ENCODE measurements at places on chromosomes 5 and 9. TPM values are rescaled to one million over a fixed set of nuclear protein-coding genes. Genes with fewer than 3 reads are reported as not detected.
A peak's percentile ranks its signal among the peaks of the same experiment; 100 is the strongest.

GALNT12 gene
- 2.7 TPM for total RNA-seq

DNA sequence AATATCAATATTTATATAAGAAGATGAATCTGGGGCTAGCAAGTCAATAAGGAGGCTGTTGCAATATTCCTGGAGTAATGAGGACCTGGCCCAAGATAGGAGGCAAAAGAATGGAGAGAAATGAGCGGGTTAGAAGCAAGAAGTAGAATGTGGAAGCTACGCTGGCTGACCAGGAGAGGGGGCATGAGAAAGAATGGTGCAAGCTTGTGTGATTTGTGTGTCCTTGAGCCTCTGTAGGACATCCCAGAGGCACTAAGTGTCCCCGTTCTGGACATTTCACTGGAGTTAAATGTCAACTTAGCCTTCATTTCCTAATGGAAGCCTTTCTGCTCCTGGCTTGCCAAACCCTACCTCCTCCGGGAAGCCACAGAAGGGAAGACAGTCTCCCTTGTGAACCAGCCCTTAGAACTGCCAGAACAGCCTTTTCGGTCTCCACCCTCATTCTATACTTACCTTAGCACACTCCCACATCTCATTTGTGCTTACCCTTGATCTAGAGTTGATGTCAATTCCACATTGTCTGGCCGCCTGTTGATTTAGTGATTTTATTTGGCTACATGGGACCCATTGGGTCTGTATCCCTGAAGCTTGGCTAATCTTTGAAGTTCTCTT is 6.7 kb upstream of the PDE6A start:
- no peak for DNase-seq

DNA sequence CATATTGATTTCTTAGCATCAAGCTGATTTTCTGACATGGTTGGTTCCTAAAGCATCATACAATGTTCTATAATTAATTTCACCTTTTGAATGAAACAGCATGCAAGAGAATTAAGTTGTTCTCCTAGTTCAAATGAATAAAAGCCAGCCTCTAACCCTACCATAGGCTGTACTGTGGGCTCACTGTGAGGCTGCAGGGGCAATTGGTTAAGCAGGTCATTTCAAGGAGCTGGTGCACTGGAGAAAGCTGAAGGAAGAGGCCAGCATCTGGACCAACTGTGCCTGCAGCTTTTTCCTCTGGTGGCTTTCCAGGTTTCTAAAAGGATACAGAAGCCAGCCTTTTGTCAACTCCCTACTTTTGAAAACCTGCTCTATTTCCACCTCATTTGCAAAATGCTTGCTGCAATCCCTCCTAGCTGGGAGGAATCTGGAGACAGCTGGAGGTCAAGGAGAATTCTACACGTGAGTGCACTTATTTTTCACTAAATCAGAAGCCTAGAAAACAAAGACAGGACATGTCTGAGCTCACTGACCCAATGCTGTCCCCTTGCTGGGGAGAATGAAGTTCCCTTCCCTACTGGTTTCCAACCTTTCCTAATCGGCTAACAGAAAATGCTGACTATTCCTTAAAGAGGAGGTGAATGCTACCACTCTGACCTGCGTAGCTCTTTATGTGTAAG is 158.9 kb downstream of the APBA1 start:
- no peak for DNase-seq

DNA sequence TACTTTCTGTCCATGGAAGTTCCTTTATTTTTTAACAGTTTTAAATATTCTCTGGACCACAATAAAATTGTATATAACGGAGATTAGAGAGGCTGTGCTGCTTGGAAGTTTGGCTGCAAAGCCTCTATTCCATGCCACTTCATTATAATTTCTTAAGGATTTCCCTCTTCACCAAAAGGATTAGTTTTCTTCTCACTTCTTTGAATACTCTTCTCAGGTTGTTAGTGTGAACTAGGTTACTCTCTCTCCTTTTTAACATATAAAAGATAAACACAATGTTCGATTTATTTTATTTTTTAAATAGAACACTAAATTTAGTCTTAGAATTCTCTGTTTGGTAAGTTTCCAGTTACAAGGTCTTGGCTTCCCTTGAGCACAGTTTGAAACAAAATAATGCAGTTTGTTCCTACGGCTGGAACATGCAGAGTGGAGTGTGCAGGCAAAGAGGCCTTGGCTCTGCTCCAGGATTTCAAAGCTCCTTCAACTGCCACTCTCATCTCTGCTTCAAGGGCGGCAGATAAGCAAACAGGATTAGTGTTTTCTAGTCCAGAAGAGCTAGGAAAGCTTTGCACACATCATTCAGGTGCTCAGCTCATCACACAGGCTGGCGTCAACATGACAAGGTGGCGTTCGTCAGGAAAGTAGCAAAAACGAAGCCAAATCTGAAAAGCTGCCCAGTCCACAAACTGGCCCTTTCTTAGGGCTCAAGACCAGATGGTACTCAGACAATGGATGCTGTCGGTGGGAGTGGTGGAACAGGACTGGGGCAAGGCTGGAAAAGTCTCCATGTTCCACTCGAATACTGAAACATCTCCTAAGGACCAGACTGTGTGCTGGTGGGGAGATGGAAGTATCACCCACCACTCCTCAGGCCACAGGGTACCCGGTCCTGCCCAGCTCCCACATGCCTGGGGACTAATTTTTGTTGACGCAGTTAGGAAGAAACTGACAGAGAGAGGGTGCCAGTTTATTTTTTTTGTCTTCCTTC is 286.6 kb downstream of the CRB2 start:
- peak; percentile 73 for DNase-seq

GRCh38 chr5:74281166-74281565 is 359.4 kb downstream of the ENC1 start:
- DNase-seq = no peak

- peak; percentile 48 for DNase-seq
These were observed 33.7 kb downstream of the LHX2 start for GRCh38 chr9:124045076-124045829.

DNA sequence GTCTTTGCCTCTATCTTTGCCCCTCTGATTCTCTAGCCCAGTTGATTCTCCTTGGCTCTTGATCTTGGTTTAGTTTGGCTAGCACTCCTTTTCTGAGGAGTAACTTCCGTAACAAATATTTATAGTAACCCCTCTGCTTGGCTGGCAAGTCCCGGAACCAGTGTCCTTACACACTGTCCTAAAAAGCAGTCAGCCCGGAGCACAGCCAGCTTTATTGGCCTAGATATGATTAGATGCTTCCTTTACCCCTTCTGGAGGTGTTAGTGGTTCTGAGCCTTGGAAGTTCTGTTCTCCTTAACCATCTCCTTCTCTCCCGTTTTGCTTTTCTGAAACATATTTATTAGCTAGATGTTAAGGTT is 17.0 kb upstream of the MSMP start:
- no peak for DNase-seq

- no peak for DNase-seq
These were observed 211.4 kb downstream of the CHSY3 start for GRCh38 chr5:130115686-130116085.

DNA sequence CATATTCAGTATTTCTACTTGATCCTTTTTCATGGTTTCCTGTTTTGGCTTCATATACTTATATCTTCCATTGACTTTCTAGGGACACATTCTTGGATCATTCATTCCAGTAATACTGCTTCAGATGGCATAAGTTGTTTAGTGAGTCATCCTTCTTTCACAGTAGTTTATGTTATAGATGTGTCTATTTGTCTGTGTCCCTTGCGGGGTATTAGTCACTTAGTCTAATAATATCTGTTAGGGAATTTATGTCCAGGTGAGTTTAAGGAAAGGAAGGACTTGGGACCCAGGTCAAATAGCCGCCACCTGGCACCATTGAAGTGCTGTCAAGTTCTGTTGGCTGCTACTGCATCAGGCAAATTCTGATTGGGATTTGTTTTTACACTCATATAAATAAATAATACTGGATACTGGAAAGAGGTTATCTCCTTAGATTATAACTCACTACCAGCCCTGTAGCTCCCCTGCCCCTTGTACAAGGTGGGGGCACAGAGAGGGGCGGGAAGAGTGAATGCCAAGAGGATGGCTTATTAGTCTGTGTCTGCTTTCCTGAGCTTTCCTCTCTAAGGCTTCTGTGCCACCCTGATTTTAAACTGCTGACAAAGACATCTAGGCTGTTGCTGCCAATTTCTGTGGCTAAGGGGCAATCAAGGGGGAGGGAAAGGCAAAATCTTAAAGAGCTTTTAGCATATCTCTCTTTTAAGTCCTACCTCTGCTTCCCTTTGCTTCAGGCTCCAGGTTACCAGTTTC is 64.9 kb downstream of the CDC42SE2 start:
- no peak for DNase-seq

DNA sequence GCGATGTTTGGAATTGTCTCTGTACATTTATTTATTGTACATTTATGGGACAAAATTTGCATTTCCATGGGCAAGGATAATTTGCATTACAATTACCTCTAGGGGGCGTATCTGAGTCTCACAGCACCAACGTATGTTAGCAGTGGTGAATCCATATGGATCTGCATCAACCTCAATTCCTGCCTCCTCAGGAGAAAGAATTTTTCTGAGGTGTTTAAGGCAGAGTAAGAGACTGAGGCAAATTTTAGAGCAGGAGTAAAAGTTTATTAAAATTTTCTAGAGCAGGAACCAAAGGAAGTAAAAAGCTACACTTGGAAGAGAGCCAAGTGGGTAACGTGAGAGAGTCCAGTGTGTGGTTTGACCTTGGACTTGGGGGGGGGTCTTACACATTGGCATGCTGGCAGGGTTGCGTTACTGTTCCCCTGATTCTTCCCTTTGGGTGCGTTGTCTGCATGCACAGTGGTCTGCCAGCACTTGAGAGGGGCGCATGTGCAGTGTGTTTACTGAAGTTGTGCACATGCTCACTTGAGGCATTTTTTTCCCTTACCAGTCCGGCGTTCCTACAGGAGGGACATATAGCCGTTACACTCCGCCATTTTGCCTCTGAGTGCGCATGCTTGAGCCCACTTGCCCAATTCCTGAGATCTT is 21.0 kb upstream of the RAB14 start:
- DNase-seq = peak; percentile 41

DNA sequence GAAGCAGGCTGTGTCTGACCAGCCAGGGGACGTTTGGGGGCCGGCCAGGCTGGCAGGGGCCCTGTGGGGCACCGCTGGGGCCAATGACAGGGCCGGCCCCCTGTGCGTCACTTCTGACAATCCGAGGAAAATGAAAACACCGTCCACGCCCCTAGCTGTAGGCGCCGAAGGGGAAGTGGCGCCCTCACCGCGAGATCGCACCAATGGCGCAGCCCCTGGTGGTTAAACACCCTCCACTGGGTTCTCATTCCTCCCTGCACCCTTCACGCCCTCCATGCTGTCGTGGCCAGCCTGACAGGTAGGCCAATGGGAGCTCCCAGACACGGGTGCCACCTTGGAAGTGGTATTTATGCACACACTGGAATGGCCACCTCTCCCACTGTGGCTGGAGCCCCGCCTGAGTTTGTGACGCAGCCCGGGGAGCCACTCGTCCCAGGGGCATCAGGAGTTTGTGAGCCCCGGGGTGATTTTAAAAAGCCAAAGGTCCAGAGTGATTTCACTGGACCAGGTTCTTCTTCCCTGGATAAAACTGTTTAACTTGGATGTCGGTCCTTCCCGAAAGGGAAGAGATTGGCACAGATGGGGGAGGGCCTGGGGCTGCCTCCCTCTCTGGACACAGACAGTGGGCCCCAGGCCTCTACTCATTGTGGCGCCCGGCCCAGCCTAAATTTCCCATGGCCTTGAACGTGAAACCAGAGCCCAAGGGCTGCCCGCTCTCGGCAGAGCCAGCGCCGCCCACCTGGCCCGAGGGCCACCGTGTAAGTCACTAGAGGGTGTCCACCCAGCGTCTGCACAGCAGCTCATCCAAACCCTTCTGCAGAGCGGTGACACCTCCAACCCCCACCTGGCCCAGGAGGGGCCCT is 49.7 kb downstream of the NKD2 start:
- no peak for DNase-seq

GRCh38 chr9:96758845-96759673 is 18.8 kb downstream of the ZNF510 start:
- DNase-seq = no peak

IL31RA gene
- 0.89 TPM for total RNA-seq

Data from muscle of leg (tissue), 16 donors.